ENCODE measurements at places on chromosomes 3 and 15.

DNA sequence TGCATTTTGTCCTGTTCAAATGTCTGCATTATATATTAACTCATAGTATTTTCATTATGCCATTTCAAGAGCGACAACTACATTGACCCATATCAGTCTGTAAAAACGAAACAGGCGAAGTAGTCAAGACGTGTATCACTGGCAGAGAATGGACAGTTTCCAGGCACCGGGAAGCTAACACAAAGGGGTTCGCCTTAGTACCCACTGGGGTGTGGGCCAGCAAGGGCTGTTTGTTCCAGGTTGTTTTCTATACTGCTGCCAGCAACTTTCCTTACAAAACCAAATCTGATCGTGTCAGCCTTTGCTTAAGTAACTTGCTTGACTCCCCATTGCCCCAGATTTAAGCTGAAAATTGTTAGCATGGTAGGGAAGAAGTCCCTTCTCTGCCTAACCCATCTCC is 87.1 kb downstream of the CGNL1 start:
- no peak for DNase-seq

- DNase-seq = no peak
Measured at GRCh38 chr3:45566196-45566595, 28.4 kb upstream of the LIMD1 start.

DNA sequence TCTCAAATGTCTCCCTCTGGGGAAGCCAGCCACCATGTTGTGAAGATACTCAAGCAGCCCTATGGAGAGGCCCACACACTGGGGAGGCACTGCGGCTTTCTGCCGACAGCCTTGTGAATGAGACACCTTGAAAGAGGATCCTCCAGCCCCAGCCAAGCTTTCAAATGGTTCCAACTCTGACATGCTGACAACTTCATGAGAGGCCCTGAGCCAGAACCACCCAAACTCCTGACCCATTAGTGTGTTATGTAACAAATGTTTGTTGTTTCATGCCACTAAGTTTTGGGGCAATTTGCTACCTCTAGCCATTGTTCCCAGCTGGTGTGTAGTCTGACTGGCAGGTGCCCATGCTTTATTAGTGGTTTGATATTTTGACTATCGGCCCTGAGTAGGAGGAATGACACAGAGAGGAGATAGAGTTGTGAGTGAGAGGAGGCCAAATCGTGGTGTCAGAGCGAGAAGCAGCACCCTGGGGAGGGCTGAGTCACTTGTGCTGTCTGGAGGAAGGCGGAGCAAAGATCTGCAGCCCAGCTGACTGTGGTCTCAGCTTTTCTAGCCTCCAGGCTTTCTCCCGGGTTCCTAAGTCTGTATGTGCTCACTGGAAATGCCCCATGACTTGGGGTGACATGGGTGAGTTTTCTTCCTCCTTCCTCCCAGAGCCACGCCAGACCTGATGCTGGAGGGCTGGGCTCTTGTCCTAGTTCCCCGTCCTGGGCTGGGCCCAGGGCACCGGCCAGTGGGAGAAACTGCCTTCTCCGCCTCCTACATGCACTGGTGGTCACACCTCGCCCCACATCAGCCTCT is 56.7 kb upstream of the BLM start:
- DNase-seq = peak; percentile 58

- DNase-seq = no peak
Measured at GRCh38 chr3:42871592-42872196, 4.0 kb downstream of the CYP8B1 start.

GRCh38 chr3:166114448-166114847 is 277.2 kb upstream of the BCHE start:
- DNase-seq = no peak

- no peak for DNase-seq
Measured at GRCh38 chr15:70632491-70633102, 130.8 kb downstream of the UACA start.

- DNase-seq = no peak
Measured at GRCh38 chr15:33621141-33621540, 310.4 kb downstream of the RYR3 start.

DNA sequence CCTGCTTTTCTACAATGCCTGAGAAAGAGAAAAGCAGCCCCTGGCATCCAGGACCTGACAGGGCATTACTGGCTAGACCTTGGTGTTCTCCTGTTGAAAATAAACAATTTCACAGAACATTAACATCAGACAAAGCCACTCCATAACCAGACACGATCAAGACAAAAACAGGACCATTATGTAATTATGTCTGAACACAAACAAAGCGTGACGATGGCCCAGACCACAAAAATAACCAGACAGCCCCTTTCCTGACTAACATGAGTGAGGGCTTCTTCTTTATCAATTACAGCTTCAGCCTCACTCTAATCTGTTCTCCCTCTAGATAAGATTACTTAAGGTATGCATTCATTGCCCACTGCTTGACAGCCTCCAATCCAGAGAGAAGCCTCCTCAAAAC is 172.7 kb upstream of the LMCD1 start:
- DNase-seq = peak; percentile 7
